Activated naive CD4-positive, alpha-beta T cell treated with anti-CD3 and anti-CD28 coated beads, Interleukin-2, amount 50 U/mL, for 72 hours (primary cell): ENCODE measurements at places on chromosomes 16 and 17. TPM values are rescaled to one million over a fixed set of nuclear protein-coding genes. Genes with fewer than 3 reads are reported as not detected.

- no peak for DNase-seq
These were observed 89.1 kb downstream of the CDH13 start for GRCh38 chr16:82715833-82716232.

GRCh38 chr16:70746040-70746707 is 54.8 kb downstream of the VAC14 start:
- DNase-seq: no peak

DNA sequence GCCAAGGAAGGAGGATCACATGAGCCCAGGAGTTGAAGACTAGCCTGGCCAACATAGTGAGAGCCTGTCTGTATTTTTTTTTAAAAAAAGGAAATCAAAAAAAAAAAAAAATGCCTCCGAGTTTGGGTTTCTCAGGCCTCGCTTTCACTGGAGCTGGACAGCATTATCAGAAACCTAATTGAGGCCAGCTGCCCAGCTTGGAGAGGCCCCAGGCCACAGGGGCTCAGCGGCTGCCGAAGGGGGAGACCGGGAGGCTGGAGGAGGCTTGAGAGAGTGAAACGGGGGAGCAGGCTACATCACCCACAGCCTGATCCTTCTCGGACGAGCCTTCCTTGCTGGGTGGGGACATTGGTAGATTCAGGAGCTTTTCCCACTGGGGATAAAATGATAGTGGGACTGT is 5.1 kb downstream of the TTYH2 start:
- DNase-seq: no peak

The SLFN14 gene
- 0.08 TPM for total RNA-seq

The SERPINF2 gene
- 0.36 TPM for total RNA-seq
